ENCODE measurements at places on chromosomes 7 and 10.

- DNase-seq, result no peak
These were observed 50.3 kb upstream of the ATP6V0A4 start for GRCh38 chr7:138848056-138848980.

DNA sequence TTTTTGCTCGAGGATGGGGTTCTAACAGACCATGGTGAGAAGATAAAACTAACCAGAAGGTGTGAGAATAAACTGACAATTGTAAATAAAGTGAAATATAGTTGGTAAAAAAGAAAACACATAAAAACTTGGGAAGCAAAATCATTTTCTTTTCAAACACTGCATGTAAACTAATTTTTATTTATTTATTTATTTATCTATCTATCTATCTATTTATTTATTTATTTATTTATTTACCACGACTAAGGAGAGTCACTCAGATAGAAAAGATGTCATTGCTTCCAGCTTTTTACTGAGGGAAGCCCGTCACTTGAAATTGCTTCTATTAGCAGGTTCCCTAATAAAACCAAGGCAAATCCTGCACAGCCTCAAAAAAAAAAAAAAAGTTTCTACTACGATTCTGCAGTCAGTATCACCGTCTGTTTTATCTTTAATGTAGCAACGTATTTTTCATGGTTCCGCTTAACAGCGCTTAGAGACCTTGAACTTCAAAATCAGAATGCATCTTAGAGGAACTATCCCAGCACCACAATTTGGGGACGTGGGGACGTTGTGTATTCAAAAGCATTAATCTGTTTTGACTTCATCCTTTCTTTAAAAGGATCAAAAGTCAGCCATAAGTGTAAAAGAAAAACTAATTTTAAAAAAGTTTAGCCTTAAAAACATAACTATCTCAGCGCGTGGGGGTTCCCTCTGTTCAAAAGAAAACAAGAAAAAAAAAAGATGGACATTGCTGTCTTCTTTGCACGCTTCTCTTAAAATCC is 33.3 kb upstream of the EBLN1 start:
- DNase-seq, result no peak

DNA sequence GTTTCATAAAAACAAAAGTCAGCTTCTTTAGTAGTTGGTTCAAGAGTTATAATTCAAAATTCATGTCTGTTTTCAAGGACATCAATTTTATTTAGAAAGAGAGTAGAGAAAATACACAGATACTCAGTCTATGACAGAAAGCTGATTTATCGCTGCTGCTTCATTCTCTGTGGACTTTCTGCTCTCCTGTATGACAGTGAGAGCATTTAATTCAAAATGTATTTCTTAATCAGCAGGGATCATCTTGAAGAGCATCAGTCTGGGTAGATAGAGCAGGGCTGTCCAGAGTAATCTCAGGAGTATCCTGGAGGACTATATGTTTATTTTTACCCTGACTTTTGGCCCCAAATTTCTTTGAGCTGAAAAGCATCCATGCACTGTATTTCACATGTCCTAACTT is 1676.7 kb downstream of the REEP3 start:
- DNase-seq, result no peak

DNA sequence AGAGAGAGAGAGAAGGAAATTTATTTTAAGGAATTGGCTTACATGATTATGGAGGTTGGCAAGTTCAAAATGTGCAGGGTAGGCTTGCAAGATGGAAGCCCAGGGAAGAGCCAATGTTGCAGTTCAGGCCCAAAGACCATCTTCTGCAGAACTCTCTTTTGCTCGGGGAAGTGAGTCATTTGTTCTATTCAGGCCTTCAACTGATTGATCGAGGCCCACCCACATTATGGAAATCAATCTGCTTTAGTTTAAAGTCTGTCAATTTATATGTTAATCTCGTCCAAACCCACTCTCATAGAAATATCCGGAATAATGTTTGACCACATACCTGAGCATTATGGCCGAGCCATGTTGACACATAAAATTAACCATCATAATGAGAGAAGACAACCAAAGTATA is 113.3 kb upstream of the CXCL12 start:
- DNase-seq, result no peak

- no peak for DNase-seq
These were observed 122.8 kb downstream of the SKIDA1 start for GRCh38 chr10:21402606-21403083.
